ENCODE measurements at places on chromosomes 6 and 20.

GRCh38 chr20:41037179-41037578 lies 8.6 kb downstream of the TOP1 start:
- no peak for DNase-seq

DNA sequence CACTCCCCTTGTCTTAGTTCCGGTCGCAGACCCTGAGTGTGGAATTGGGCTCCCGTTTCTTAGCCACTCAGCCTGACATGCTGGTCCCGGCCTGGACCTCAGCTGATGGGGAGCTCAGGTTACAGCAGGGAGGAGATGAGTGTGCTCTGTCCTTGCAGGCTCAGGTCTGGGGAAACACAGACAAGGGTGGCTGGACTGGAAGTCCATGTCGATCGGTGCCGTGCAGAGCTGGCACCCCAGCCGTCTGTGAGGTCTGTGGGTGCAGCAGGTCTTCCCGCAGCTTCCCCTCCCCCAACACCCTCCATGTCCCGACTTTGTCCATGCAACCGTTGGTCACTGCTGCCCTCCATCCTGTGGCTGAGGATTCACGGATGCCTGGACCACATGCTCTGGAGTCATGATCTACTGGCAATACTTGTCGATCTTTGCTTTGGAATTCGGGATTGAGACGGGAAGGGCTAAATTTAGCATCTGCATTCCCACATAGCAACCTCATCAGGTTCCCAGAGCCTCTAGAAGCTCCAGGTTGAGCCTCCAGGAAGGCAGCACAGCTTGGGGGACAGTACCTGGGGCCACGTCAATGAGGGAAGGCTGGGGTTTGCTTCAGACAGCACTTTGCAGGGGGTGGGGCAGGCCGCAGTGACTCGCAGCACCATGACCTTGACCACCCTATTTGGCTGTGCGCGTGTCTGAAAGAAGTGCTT lies 118.8 kb downstream of the PSMB1 start:
- no peak for DNase-seq

GRCh38 chr20:49616154-49617007 lies 48.4 kb upstream of the PTGIS start:
- no peak for DNase-seq

DNA sequence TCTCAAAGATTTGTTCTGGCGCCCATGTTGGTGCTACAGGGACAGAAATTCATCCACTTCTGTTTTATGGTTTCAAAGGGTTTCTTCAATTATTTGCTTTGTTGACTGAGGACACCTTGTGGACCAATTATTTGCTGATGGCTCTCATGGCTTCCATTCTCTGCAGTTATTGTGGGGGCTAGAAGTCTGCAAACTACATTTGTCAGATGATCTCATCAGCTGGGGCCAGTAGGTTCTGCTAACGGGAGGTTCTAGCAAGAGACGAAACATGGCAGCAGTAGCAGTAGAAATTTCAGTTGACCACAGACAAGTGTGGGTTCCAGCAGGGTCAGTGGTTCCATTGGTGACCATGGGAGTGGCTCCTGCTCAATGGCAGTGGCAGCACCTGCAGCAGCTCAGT lies 72.8 kb upstream of the BLCAP start:
- no peak for DNase-seq

- DNase-seq: no peak
These were observed 198.5 kb downstream of the QKI start for GRCh38 chr6:163613025-163613424.

DNA sequence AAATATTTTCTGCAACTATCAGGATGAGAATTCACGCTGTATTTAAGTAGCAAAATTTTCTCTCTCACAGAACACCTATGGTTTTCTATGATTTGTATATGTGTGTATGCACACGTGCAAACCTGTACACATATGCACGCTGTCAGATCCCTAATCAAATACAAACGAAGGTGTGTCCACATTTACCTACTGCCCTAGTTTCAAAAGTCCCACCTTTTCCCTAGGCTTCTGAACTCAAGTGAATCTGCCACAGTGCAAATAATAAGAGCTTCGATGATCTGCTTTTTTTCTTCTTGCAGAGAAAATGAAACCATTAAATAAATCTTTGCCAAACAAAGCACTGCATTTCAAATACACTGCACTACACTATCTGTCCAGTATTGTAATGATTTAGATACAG lies 6.5 kb downstream of the HIVEP2 start:
- DNase-seq: no peak

- no peak for DNase-seq
These were observed 16.5 kb upstream of the NNAT start for GRCh38 chr20:37504404-37505096.

DNA sequence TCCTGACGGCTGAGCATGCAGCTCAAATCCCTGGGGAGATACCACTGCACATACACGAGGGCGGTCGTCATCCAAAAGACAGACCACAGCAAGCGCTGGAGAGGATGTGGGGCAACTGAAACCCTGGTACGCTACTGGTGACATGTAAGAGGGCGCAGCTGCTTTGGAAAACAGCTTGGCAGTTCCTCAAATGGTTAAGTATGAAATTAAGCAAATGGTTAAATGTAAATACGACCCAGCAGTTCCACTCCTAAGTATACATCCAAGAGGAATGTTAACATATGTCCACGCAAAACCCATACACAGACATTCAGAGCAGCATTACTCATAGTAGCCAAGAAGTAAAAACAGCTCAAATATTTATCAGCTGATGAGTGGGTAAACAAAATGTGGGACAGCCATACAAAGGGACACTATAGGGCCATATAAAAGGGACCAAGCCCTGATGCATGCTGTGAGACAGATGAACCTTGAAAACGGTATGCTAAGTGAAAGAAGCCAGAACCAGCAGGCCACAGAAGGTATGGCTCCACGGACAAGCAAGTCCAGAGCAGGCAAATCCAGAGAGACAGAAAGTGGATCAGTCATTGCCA lies 38.5 kb downstream of the RIPOR3 start:
- no peak for DNase-seq

DNA sequence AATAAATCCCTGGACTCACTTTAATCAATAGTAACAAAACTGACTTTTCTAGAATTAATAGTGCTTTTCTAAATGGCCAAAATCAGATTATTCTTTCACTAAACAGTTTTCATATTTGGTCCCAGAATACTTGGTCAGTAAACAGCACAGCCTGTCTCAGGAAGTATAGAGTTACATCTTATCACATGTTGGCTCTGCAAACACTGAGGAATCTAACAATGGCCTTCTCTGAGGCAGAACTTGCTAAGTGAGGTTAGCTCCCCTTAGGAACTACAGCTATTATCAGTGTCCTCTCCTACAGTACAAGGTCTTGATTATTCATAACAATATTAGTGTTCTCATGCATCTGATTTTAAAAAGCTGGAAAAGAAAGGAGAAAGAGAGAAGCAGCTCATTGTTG lies 1622.8 kb downstream of the HACE1 start:
- DNase-seq: no peak

DNA sequence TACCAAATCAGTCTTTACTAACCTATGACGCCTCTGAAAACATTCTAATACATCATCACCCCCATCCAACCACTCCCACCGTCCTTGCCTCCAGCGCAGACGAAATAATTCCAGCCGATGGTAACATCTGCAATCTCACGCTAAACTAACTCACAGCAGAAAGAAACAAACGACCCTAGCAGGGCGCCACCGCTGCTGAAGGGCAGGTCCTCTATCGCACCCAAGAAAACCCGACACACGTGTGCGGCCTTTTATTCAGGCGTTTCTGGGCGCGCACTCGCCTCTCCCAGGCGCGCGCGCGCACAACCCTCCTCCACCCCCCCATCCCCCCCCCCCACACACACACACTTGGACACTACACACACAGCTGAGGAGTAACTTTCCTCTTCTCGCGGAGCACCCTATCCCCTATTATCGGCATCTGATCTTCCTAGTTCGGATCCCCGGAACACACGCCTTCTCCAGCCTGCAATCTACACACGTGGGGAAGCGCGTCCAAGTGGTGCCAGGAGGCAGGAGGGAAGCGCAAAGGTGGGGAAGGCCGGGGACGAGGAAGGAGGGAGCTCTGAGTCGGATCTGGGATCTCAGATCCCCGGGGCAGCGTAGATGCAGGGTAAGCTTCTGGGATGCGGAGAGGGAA lies 1.4 kb downstream of the GFOD1 start:
- DNase-seq: no peak

DNA sequence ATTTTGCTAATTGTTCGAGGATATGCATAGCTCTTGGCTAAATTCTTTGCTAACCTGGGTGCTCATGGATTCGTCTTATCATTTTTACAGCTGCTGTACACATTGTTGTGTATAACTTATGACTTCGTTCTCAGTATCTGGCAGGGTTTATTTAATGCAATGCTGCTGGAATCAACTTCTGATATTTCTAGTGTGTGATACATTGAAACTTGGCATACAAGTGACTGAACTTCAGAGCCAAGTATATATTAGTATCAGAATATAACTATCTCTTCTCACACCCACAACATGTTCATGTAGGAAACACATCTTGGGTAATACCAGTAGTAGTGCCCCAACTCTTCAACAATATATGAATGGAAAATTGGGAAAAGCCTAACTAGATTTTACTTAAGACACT lies 764.2 kb downstream of the TENT5A start:
- DNase-seq: no peak

- peak; percentile 93 for DNase-seq
These were observed 275.1 kb downstream of the GRIK2 start for GRCh38 chr6:101668496-101669030.

GRCh38 chr20:49381558-49382493 lies 100.6 kb downstream of the KCNB1 start:
- peak; percentile 55 for DNase-seq

DNA sequence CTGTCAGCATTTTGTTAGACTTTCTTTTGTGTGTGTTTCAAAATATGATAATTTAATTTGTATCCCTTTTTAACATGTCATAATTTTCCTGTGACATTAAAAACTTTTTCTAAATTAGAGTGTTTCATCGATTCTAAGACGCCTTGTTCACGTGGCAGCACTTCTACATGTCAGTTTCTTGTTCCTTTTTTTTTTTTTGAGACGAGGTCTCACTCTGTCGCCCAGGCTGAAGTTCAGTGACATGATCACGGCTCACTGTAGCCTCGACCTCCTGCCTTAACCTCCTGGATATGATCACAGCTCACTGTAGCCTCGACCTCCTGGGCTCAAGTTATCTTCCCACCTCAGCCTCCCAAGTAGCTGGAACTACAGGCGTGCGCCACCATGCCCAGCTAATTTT lies 27.6 kb upstream of the ADRM1 start:
- no peak for DNase-seq

GRCh38 chr6:142943711-142944123 lies 1.3 kb downstream of the HIVEP2 start:
- DNase-seq: no peak

GRCh38 chr6:116012471-116012949 lies 48.2 kb downstream of the FRK start:
- no peak for DNase-seq

Data from epithelial cell of prostate (primary cell).